Activated T-helper 1 cell treated with anti-CD3 and anti-CD28 coated beads, Interleukin-2, amount 50 U/mL, for 16 hours (primary cell): ENCODE measurements at places on chromosomes 5 and 9.

DNA sequence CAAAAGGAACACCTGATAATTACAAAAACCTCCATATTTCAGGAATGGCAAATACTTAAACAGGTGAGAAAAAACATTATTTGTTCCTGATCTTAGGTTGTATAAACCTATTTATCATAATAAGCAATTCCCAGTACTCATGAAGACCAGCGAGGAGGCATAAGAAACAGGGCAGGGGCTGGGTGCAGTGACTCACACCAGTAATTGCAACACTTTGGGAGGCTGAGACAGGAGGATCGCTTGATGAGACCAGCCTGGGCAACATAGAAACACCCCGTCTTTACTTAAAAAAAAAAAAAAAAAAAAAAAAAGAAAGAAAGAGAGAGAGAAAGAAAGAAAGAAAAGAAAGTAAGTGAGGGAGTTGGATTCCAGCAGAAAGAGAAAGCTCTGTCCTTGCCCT is 21.6 kb downstream of the CCNJL start:
- DNase-seq = no peak

DNA sequence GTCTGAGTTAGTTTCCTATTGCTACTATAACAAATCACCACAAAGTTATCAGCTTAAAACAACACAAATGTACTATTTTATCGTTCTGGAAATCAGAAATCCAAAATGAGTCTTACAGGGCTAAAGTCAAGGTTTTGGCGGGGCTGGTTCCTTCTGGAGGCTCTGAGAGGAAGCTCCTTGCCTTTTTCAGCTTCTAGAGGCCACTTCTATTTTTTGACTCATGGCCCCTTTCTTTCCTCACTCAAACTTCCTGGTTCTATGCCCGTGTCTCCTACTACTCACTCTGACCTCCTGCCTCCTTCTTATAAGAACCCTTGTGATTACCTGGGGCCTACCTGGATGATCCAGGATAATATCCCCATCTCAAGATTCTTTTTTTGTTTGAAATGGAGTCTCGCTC is 48.2 kb downstream of the GABBR2 start:
- DNase-seq = no peak

GRCh38 chr9:97697837-97698236 is 697 bp upstream of the XPA start:
- DNase-seq = no peak

DNA sequence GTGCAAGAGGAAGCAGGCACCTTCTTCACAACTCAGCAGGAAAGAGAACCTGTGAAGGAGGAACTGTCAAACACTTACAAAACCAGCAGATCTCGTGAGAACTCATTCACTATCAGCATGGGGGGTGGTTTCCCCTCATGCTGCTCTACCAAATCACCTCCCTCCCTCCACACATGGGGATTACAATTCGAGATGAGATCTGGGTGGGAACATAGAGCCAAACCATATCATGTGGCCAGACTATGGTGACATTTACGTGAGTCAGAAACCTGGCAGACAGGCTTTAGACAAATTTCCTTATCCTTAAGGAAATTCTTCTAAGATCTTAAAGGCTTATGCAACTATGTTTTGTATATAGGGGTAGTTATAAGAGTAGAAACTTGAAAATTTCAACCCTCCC is 8.7 kb upstream of the AOPEP start:
- no peak for DNase-seq

- no peak for DNase-seq
These were observed 470.7 kb downstream of the CDK5RAP2 start for GRCh38 chr9:120109242-120109641.

GRCh38 chr5:54095969-54096368 is 214.4 kb downstream of the ARL15 start:
- no peak for DNase-seq

GRCh38 chr9:119360237-119360636 is 9.0 kb downstream of the BRINP1 start:
- no peak for DNase-seq

DNA sequence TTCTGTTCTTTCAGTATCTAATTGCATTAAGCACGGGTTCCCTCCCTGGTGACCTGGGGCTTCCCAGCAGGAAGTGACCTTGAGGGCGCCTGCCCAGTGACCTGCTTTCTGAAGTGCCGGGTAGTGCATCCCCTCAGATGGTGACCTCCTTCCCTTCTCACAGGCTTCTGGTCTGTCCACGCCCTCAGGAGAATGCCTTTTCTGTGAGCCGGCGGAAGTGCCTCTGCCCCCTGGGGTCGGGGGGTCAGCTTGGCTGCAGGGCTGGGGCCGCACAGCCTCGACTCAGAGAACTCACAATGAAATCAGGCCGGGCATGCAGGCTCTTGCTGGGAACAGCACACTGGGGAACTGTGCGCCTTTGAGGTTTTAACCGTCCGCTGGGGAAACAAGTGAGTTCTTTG is 124.5 kb upstream of the PHYKPL start:
- no peak for DNase-seq

DNA sequence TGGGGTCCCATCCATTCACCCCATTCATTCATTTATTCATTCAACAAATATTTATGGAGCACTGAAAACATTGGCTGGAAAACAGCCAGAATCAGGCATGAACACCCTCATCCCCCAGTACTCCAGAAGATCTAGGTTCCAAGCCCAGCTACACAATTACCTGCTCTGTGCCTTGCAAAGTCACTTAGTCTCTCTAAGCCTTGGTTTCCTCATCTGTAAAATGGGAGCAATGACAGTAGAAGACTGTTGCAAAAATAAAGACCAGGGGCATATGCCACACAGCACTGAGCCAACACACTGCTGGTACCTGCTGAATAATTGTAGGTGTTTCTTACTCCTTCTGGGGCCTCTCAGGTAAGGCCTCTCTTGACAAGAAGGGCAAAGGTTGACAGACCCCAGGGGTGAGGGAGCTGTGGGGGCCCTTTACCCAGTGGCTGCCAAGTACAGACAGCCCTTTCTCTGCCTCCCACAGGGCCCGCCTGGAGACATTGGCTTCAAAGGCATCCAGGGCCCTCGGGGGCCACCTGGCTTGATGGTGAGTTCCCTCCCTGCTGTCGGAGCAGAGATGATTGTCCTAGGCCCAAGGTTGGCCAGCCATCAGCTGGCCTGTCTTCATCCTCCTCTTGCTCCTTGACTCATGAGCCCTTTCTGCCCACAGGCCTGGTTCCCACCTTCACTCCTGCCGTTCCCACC is 22.6 kb upstream of the ORM1 start:
- no peak for DNase-seq

- no peak for DNase-seq
These were observed 11.1 kb downstream of the SMU1 start for GRCh38 chr9:33065157-33066076.

GRCh38 chr9:21804331-21804730 is 1.9 kb downstream of the MTAP start:
- DNase-seq = no peak

- DNase-seq = no peak
These were observed 28.7 kb downstream of the DNAJC21 start for GRCh38 chr5:34957857-34958690.

DNA sequence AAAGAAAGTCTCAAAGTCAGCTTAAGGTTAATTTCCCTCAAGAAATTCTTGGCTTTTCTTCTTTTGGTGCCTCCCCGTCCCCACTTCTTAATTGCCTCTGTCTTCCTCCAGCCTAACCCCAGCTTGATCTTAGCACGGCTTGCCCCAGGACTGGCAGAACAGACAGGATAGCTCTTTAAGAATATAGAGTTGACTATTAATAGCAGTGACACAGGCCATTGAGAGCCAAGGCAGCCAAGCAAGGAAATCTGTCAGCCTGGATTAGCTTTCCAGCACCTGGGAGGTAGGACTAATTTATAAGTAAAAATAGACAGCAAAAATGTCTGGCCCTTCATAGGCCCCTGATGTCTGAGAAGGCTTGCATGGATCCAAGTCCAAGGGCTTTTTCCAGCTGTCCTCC is 384.6 kb upstream of the SLC30A5 start:
- DNase-seq = no peak

DNA sequence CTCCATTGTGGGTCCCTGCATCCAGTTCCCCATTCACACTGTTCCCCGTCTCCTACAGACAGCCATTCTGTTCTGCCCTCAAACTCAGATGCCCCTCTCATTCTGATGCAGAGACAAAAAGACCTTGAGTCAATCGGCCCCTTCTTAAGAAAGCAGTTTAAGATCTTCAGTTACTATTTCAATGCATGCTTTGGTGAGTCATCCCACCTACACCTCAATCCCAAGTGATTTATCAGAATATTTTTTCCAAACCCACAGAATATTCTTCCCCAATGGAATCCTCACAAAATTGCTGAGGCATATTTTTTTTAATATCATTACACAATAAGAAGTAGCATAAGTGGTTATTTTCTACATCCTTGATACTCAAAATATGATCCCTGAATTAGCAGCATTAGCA is 92.4 kb upstream of the SLC1A1 start:
- DNase-seq = no peak

DNA sequence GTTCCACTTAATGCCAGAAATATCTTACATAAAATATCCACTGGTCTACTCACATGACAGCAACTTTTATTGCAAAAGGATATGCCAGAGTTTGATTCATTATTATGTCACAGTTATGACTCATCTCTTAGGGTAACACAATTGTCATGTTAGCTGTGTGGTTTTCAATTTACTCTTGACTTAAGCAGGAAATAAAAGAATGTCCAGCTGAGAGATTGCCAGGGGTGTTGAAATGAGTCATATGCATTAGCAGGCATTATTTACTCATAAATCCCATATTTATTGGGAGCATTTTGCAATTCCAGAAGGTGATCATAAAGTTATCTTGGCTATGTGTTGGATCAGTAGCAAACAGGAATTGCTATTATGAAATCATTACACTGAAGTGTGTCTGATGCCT is 1164.6 kb upstream of the CDH18 start:
- no peak for DNase-seq

GRCh38 chr9:72533322-72533721 is 11.9 kb downstream of the TMC1 start:
- no peak for DNase-seq

DNA sequence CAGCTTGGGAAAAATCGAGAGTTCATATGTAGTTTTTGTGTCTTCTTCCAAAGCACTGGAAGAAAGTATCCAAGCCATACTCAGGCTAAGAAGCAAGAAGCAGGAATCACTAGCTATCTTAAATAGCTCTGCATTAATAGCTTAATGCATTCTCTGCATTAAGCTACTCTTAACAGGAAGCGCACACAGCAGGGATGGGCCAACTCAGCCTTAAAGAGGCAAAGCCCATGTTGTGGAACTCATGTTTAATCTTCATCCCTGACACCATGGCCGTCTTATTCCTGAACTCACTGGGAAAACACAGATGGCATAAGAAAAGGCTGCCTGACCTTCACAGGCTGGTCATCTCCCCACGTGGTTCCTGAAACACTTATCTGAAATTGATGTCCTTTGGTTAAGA is 18.7 kb upstream of the ICE1 start:
- no peak for DNase-seq

DNA sequence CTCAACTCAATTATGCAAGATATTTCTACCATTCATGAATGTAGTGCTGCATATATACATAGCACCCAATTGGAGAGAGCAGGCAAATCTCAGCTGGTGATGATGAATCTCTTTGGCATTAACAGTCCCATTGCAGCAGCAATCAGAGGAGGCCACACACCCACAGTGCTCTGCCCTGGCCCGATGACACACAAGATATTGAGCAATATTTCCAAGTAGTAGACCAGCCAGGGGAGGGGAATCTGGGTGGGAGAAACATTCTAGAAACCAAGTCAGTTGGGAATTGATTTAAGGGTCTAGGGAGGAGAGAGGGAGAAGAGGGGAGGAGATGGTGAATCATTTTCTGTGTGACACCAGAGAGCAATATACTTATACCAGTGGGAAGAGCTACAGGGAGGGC is 14.9 kb upstream of the C5orf63 start:
- no peak for DNase-seq
